Activated CD8-positive, alpha-beta T cell treated with anti-CD3 and anti-CD28 coated beads for 36 hours (primary cell): ENCODE measurements at places on chromosomes 11 and 22. TPM values are rescaled to one million over a fixed set of nuclear protein-coding genes. Genes with fewer than 3 reads are reported as not detected.

Gene OR51B2
- not detected for total RNA-seq

Gene RPS25
- total RNA-seq: 1,911 TPM

DNA sequence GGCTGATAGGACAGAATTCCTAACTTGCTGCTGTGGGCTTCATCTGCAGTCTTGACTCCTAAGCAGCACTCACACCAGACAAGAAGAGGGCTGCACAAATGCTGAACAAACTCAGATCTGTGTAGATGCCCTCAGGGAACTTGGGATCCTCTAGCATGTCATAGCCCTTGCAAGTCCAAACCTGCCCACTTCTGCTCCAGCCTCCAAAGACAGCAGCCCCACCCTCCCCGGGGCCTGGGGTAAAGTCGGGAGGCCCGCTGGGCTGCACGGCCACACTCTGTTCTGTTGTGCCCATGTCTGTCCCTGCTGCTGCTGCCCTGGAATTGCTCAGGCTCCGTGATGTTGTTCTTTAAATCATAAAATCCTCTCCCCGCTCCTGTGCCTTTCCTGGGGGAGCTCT lies 28.3 kb downstream of the DRD2 start:
- H3K27ac ChIP-seq: no peak overlapping the region
- no peaks in the 10 kb centered on the region for H3K4me1 ChIP-seq
- DNase-seq: no peak

DNA sequence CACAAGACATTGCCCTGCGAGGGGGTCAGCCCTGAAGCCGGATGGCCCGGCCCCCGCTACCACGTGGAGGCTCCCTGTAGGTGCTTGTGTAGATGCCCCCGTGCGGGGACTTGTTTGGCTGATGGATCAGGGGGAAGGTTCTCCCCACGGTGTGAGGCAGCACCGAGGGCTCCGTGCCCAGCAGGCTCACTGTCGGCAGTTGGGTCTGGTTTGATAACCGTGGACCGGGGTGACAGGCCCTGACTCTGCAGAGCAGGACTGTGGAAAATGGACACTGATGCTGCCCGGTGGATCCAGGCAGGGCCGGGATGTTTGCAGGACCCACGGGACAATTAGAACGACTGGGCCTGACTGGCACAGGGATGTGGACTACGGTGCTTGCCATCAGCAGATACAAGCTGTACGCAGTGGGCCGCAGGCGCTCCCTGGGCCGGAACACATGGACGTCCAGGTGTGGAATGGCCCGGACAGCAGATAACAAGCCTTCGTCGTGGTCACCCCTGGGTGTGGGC lies 19.0 kb downstream of the KCNQ1 start:
- DNase-seq: no peak
- no peak overlapping the region for H3K27ac ChIP-seq
- no peaks in the 10 kb centered on the region for H3K27me3 ChIP-seq
- H3K4me1 ChIP-seq: peaks cover 60% of the 10 kb centered on the region
- no peaks in the 10 kb centered on the region for H3K36me3 ChIP-seq

- H3K27ac ChIP-seq: no peak overlapping the region
- peaks cover 30% of the 10 kb centered on the region for H3K36me3 ChIP-seq
- no peak for DNase-seq
- no peaks in the 10 kb centered on the region for H3K27me3 ChIP-seq
- no peak overlapping the region for H3K4me3 ChIP-seq
- peaks cover 13% of the 10 kb centered on the region for H3K4me1 ChIP-seq
Observed at GRCh38 chr11:67230406-67230805, 35.9 kb upstream of the GRK2 start.

Gene GLYAT
- not detected for total RNA-seq

Gene DRD2
- total RNA-seq: not detected

DNA sequence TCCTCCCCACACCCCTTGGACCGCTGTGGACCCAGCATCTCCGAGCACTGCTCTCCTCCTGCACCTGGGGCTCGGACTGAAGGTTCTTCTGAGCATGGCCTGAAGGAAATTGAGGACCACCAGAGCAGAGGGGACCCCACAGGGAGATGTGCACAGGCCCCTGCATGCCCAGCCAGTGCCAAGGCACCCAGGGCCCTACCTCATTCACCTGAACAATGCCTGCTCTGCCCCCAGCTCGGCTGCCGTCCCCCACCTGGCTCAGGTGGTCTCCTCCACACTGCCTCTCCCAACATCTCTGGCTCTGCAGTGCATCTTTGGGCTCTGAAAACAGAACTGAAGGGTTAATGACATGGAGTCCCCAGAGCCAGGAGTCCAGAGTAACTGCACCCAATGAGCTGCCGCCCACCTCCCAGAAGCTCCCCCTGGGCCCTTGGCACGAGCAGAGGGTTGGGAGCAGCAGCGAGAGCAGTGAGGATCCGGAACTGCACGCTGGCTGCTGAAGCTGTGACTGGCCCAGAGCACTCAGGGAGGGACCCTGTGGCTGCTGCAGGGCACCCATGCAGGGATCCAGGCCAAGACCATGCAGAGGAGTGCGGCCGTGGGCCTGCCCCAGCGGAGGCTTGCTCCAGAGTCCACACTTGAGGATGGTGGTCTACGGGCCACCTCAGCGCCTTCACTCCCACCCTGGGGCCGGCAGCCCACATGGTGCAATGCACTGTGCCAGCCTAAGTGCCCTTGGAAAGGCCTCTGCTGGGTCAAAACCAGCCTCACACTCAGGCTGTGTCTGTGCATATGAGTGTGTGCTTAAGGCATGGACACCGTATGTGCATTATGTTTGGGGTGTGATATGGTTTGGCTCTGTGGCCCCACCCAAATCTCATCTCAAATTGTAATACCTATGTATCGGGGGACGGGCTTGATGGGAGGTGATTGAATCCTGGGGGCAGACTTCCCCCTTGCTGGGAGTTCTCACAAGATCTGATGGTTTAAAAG lies 686.1 kb downstream of the TBC1D22A start:
- DNase-seq: no peak
- no peaks in the 10 kb centered on the region for H3K36me3 ChIP-seq
- H3K4me1 ChIP-seq: no peaks in the 10 kb centered on the region

- no peaks in the 10 kb centered on the region for H3K36me3 ChIP-seq
- no peak overlapping the region for H3K27ac ChIP-seq
Observed at GRCh38 chr11:113449743-113450142, 25.5 kb downstream of the DRD2 start.

Gene TMEM258
- total RNA-seq: 170 TPM

- no peak overlapping the region for H3K4me3 ChIP-seq
- H3K36me3 ChIP-seq: no peaks in the 10 kb centered on the region
- no peaks in the 10 kb centered on the region for H3K4me1 ChIP-seq
- H3K27me3 ChIP-seq: no peaks in the 10 kb centered on the region
Observed at GRCh38 chr11:2760196-2760871, 60.5 kb upstream of the KCNQ1OT1 start.

Gene MAJIN
- total RNA-seq: not detected

DNA sequence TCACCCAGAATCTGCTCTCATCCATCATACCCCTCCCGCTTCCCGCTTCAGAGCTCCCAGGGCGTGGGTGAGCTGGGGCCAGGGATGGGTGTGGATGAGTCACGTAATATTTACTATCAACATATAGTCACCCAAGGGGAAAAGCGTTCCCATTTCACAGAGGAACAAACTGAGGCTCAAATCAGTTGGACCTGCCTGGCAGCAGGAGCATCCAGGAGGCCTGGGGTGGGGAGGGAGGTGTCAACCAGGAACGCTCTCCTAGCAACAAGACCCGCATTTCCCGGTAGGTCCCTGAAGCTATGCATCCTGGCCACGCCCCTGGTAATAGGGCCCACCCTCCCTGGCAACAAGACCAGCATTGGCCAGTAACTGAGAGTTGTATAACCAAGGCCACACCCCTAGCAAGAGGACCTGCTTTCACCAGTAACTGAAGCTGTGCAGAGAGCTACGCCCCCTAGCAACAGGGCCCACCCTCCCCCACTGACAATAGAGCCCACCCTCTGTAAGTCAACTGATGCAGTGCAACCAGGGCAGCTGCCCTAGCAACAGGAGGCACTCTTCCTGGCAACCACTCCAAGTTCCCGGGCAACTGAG lies 32.7 kb upstream of the TXNRD2 start:
- DNase-seq: peak; percentile 46
- H3K27ac ChIP-seq: no peak overlapping the region
- no peak overlapping the region for H3K4me3 ChIP-seq
- no peaks in the 10 kb centered on the region for H3K36me3 ChIP-seq

- H3K36me3 ChIP-seq: no peaks in the 10 kb centered on the region
- no peak overlapping the region for H3K4me3 ChIP-seq
- H3K27ac ChIP-seq: no peak overlapping the region
- H3K4me1 ChIP-seq: peaks cover 2% of the 10 kb centered on the region
Observed at GRCh38 chr11:44752713-44753112, 26.0 kb downstream of the TSPAN18 start.

DNA sequence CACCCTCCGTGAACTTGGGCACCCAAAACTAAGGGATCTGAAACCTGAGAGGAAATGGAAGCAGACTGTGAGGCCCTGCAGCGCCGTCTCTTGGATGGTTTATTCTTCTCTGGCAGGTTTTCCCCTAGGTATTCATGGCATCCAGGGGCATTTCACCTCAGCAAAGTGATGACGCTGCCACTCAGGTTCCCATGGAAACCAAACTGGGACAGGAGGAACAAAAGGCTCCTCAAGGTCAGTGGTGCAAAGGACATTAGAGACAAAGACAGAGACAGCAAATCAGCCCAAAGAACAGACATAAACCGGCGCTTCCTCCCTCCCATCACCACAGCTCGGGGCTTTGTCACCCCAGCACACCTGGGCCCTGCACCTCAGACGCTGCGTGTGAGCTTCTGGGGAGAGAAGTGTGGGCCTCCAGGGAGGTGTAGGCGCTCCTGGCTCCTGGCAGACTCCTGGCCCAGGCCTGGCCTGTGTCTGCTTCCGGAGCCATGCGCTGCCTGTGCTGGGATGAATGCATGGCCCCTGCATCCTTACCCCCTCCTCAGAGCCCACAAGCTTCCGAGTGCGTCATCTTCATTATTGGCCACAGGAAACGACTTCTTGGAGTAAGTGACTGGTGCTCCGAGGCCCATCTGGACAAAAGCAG lies 5.9 kb downstream of the TP53AIP1 start:
- H3K27me3 ChIP-seq: no peaks in the 10 kb centered on the region
- no peaks in the 10 kb centered on the region for H3K4me1 ChIP-seq
- H3K36me3 ChIP-seq: no peaks in the 10 kb centered on the region
- H3K4me3 ChIP-seq: no peak overlapping the region
- no peak for DNase-seq
- H3K27ac ChIP-seq: no peak overlapping the region

Gene PGA3
- not detected for total RNA-seq

Gene SCT
- not detected for total RNA-seq

GRCh38 chr11:96817482-96818399 lies 427.9 kb downstream of the JRKL start:
- H3K27ac ChIP-seq: no peak overlapping the region
- no peak for DNase-seq
- H3K36me3 ChIP-seq: no peaks in the 10 kb centered on the region

Gene MRGPRX3
- not detected for total RNA-seq

GRCh38 chr11:110026858-110027626 lies 66.2 kb upstream of the ZC3H12C start:
- DNase-seq: no peak
- peaks cover 1% of the 10 kb centered on the region for H3K27me3 ChIP-seq
- H3K4me3 ChIP-seq: no peak overlapping the region
- H3K4me1 ChIP-seq: no peaks in the 10 kb centered on the region
- no peaks in the 10 kb centered on the region for H3K36me3 ChIP-seq

Gene CRYBB3
- total RNA-seq: not detected

DNA sequence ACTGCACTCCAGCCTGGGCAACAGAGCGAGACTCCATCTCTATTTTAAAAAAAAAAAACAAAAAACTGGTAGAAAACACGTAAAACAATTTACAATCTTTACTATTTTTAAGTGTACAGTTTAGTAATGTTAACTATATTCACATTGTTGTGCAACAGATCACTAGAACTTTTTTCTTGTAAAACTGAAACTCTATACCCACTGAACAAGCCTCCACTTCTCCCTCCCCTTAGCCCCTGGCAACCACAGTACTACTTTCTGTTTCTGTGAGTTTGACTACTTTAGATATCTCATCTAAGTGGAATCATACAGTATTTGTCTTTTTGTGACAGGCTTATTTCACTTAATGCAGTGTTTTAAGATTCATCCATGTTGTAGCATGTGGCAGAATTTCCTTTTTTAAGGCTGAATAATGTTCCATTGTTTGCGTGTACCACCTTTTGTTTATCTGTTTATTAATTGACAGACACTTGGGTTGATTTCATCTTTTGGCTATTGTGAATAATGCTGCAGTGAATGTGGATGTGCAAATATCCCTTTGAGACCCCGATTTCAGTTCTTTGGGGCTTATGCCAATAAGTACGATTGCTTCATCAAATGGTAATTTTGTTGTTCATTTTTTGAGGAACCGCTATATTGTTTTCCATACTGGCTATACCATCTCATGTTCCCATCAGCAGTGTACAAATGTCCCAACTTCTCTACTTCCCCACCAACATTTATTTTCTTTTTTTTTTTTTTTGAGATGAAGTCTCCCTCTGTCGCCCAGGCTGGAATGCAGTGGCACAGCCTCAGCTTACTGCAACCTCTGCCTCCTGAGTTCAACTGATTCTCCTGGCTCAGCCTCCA lies 11.0 kb downstream of the DDB2 start:
- H3K27ac ChIP-seq: peak overlapping the region; percentile 74
- peaks cover 60% of the 10 kb centered on the region for H3K36me3 ChIP-seq
- peak overlapping the region; percentile 38 for H3K4me3 ChIP-seq
- DNase-seq: peak; percentile 54
- no peaks in the 10 kb centered on the region for H3K27me3 ChIP-seq

DNA sequence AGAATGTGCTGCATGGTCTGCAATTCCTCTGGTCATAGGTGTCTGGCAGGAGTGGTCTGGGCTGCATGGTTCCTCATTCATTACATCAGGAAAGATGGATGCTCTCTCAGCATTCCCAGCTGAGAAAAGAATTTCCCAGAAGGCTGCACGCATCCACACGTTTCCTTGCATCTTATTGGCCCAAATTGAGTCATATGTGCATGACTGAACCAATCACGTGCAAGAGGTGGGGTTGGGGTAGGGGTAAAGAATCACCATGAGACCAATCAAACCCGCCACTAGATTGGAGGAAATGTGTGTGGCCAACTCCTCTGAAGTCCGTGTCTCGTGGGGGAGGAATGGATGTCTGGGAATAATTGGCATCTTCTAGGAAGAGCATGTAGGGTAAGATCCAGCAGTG lies 28.8 kb downstream of the TST start:
- no peak overlapping the region for H3K27ac ChIP-seq
- peaks cover 22% of the 10 kb centered on the region for H3K27me3 ChIP-seq
- no peak for DNase-seq
- no peak overlapping the region for H3K4me3 ChIP-seq
- H3K4me1 ChIP-seq: no peaks in the 10 kb centered on the region

GRCh38 chr11:22742157-22742613 lies 75.8 kb downstream of the GAS2 start:
- H3K4me3 ChIP-seq: no peak overlapping the region
